ENCODE measurements at places on chromosomes 5 and 9.

DNA sequence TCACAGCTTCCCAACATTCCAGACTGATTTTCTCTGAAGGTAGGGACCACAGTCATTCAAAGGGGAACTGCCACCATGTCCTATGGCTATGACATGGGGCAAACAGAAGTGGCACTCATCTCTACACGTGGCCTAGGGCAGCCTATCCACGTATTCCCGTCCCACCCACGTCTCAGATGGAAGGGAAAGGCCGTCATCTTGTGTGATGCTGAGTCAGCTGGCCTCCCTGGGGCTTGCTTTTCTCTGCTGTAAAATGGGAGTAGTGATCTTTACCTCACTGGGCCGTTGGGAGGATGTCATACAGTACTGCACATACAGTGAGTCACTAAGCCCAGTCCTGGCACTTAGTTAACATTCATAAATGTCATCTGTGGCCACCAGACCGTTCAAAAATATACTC lies 72.3 kb downstream of the RAPGEF1 start:
- DNase-seq, result no peak

- no peak for DNase-seq
These were observed 296.5 kb downstream of the ARHGAP26 start for GRCh38 chr5:143066556-143067281.

DNA sequence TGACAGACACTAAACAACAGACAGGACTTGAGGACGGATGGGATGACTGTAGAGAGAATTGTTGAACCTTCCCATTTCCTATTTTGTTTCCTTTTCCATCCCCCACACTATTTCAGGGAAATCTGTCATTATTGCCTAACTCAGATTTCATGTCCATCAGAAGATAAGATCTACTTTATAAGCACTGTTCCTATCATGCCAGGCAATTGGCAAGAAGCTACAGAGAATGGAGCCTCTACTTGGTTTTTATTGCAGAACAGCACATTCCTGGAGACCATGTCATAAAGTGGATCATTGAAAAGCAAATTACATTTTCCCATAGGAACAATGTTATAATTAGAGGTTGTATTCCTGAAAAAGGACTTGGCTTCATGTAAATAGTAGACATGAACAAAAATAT lies 173.7 kb upstream of the KIF2A start:
- no peak for DNase-seq

GRCh38 chr9:94480205-94480604 lies 74.7 kb upstream of the PCAT7 start:
- DNase-seq, result no peak

DNA sequence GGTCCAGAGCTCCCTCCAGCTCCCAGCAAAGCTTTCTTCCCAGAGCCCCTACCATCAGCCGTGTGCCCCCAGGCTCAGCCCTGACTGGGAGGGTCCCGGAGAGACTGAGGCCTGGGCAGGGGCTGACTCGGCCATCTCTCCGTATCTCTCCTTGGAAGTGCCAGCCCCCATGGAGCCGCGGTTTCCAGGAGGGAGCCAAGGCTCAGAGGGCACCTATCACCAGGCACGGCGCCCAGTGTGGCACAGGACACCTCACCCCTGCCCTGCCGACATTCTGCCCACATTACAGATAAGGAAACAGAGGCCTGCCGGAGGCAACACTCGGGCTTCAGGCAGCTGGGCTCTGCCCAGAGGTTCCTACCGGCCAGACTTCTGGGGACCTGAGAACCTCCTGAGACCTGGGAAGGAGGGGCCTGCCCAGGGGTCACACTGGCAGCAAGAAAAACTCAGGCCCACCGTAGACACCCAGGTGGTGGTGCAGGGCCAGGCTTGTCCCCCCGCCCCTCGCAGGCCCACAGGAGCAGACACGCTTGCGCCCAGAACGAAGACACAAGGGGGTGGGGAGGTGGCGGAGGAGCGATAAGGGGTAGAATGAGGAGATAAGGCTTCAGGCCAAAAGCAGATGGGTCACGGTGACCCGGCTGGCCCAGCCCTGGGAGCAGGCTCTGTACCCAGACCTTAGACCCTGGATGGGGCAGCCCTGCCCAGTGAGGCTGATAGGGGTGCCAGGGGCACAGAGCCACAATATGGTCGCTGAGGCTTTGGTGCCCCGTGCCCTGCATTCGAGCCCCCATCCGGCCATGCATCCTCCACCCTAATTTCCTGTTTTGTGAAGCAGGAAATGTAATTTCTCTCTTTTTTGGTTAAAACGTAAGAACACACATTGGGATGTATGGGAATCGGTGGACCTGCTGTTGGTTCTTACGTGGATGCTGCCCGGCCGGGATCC lies 11.8 kb downstream of the NR5A1 start:
- DNase-seq, result no peak

DNA sequence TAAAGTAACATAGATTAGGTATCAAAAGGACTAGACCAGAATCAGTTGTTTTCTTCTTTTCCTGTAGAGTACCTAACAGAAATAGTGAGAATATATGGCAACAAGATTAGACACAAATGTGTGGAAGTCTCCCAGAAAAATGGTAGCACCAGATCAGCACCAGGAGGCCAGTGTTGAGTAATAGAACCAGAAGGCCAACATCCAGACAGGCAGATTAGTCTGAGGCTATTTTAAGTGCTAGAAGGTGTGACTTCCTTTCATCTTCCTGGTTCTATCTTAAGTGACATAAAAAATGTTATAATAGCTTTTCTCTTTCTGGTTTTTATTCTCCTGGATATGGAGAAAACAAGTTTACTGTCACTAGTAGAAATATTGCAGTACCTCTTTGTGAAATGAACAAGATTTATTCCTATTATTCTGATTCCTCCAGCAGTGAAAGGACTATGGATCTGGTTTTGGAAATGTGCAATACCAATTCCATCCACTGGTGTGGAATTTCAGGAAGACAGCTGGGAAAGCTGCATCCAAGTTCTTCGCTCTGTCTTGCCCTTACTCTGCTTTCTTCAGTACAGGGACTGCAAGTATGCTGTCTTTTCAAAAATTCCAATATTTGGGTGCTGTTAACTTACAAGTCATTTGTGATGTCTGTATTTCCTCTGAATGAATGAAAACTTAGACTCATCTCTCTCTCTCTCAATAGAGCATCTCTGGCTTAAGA lies 39.1 kb downstream of the SHLD3 start:
- DNase-seq, result no peak

GRCh38 chr9:980640-981039 lies 4.2 kb downstream of the DMRT3 start:
- no peak for DNase-seq

DNA sequence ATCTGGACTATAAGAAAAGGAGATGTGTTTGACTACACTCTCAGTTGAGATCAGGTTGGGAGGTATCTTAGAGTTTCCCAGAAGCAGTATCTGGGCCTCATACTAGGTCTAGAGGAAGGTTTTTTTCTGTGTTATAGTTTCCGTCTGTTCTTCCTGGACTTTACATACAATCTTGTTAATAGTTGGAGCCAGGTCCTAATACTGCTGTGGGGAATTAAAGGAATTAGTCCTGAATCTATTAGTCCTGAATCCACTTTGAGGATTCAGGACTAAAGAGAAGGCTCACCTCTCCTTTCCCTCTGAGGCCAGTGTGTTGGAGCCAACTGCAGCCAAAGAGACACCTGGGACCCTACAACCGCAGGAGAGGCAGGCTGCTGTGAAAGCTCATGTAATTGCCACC lies 445.7 kb upstream of the CLINT1 start:
- no peak for DNase-seq

GRCh38 chr5:66931651-66932050 lies 264.9 kb downstream of the CD180 start:
- DNase-seq, result no peak

Measured in GM04503 (cell line).